ENCODE measurements at places on chromosomes 16 and 17.

- DNase-seq = no peak
These were observed 37.0 kb downstream of the MARF1 start for GRCh38 chr16:15605839-15606517.

- no peak for DNase-seq
These were observed 14.5 kb upstream of the MTSS2 start for GRCh38 chr16:70700101-70701020.

DNA sequence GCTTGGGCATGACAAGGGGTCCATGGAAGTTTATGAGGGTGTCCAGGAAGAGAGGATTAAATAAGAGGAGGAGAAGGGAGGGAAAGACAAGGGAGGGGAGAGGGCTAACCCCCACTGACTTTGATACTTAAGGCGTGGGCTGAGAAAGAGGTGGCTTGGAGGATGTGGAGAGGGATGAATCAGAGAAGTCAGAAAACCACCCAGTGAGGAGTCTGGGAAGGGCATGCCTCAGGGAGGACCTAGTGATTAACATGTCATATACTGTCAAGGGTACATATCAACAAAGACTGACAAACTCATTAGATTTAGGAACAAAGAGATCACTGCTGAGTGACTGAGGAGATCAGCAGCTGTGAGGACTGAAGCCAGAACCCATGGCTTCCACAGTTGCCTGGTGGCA lies 145.4 kb downstream of the IRX5 start:
- DNase-seq = no peak

GRCh38 chr16:24800586-24800985 lies 45.2 kb upstream of the SLC5A11 start:
- DNase-seq = no peak

DNA sequence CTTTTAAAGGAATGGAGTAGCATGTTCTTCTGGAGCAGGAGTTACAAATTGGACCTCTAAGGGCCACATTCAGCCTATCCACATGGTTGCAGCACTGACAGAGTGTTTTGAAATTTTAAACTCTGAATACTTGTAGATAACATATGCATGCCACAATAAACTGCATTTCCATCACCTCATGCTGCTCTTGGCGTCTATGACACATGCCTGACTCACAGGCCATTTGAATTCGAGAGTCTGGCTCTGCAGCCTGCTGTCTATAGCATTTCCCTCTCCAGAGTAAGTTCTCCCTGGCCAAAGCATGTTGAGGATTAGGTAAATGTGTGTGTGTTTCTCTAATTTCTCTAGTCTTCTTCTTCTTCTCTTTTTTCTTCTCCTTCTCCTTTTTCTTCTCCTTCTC lies 28.7 kb upstream of the MYOCD start:
- no peak for DNase-seq

- DNase-seq = no peak
These were observed 381.5 kb downstream of the CPPED1 start for GRCh38 chr16:12422233-12422632.

DNA sequence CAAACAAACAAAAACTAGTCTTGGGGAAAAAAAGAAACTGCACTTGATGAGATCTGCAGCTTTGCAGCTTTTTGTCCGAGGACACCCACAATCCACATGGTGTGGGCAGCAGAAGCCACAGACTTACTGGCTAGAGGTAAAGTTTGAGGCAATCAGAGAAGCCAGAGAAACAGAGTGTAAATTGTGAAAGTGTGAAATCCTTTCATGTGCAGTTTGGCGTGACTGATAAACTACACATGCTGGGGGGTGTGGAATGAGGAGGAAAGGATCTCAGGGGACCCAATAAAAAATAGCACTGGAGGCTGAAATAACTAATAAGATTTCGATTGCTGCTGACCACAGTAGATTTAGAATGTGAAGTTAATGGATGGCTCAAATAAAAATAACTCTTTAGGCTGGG lies 42.4 kb upstream of the HOXB13 start:
- DNase-seq = no peak

GRCh38 chr17:77892469-77893143 lies 65.9 kb upstream of the TNRC6C start:
- DNase-seq = no peak

- DNase-seq = no peak
These were observed 11.2 kb downstream of the P2RX1 start for GRCh38 chr17:3905017-3905520.

GRCh38 chr17:27368980-27369379 lies 75.1 kb downstream of the WSB1 start:
- no peak for DNase-seq

DNA sequence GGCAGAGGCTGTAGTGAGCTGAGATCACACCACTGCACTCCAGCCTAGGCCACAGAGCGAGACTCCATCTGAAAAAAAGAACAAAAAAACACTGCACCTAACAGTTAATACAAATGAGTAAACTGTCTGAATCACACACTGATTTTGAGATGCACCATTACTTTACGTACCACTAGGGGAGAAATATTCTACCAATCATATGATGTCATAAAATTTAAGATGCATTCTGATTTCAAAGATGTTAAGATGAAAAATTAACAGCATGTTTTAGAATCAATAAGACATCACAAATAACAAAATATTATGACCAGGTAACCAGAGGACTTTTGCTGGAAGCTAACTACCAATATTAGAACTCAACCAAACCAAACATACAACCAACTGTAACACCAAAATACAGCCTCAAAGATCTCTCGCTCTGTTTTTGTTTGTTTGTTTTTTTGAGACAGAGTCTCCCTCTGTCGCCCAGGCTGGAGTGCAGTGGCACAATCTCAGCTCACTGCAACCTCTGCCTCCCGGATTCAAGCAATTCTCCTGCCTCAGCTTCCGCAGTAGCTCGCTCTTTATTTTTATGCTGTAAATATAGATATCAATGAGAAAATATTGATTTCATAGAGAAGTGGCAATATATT lies 31.6 kb downstream of the GLG1 start:
- no peak for DNase-seq

GRCh38 chr17:73020110-73020509 lies 72.4 kb downstream of the SLC39A11 start:
- no peak for DNase-seq

- no peak for DNase-seq
These were observed 32.8 kb downstream of the MPHOSPH6 start for GRCh38 chr16:82136956-82137821.

- no peak for DNase-seq
These were observed 96.3 kb downstream of the WWOX start for GRCh38 chr16:78195797-78196196.

DNA sequence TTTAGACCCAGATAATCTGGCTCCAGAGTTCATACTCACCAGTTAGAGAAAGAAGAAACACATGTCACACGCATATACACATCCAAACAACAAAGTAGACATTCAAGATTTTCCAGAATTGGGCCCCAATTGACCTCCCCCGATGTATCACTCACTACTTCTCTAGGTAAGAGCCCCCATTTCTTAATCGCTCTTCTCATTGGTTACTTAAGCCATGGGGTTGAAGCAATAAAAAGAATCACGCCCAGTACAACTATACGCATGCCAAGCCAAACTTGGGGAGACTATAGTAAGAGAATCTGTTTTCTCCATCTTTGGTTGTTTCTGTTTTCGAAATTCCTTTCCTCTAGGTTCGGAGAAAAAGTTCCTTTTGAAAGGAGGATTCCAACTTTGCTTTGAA lies 565 bp downstream of the DDX52 start:
- DNase-seq = no peak

DNA sequence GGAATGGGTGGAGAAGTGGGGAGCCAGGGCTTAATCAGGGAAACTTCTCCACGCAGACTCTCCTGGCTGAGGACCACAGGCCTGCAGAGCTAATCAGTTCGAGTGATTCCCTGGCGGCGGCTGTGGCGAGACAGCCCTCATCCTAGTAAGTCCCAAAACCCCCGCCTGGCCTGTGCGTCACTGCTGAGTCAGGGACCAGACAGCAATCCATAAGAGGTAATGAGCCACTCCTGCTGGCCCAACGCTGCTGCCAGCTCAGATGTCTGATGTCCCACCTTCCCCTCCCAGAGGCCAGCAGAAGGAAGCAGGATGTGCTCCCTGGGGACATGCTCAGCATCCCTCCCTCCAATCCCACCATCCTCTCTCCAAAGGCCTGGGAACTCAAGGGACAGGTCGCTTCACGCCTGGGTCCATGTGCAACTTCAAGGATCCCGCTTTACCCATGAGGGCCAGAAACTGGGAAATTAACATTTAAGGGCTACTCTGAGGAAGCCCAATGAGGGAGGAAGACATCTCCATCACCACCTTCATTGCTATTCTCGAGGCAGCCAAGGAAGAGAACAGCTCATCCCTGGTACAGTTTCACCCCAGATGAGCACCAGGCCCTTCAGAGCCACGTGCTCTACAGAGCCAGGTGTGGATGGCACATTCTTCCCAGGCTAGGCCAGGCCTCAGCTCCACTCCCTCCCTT lies 7.9 kb downstream of the ACLY start:
- no peak for DNase-seq

DNA sequence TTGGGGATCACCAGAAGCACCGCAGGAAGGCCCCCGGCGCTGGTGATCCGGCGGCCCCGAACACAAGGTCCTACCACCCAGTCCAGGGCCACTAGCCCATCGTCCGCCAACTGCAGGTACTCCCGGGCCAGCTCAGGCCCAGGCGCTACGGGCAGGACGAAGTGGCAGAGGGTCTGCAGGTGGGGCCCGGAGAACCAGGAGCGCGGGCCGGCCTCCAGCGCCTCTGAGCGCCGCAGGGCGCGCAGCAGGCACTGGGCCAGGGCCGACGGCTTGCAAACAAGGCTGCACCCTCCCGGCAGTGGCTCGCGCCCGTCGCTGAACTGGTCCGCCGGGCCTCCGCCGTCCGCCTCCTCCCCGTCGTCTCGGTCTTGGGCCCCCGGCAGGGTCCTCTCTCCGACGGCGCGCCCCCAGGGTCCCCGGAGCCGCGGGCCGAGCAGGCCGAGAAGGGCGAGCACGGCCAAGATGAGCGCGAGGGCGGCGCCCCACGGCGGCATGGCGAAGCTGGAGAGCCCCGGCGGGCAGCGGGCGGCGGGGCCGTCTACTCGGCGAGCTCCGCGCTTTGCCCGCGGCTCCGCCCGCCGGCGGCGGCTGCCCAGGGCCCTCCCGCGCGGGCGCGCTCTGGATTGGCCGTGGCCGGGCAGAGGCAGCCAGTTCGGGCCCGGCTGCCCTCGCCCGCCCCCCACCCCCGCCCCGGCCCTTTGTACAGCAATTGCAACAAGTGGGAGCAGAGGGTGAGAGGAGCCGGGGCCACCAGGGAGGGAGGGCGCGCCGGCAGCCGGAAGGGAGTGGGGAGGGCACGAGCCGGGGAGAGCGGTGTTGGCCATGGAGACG lies at the start of gene ABHD15:
Gene ABHD15 (minus strand): TSS at position 565 of the 831 bp plus-strand sequence. CDS start 71 bp downstream, at position 494.
- DNase-seq = peak; percentile 81

DNA sequence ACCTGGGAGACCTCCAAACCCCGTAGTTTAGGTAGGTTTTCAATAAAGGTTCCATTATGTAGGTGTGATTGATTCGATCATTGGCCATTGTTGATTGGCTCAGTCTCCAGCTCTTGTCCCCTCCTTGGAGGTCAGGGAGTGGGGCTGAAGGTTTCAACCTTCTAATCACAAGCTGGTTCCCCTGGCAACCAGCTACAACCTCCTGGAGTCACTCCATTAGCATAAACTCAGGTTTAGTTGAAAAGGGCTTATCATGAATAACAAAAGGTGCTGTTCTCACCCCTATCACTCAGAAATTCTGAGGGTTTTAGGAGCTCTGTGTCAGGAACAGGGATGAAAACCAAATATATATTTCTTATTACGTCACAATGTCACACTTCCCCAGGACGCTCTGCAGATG lies 28.5 kb downstream of the TMEM132E start:
- DNase-seq = no peak

- DNase-seq = no peak
These were observed 16.5 kb upstream of the NF1 start for GRCh38 chr17:31078290-31078689.

DNA sequence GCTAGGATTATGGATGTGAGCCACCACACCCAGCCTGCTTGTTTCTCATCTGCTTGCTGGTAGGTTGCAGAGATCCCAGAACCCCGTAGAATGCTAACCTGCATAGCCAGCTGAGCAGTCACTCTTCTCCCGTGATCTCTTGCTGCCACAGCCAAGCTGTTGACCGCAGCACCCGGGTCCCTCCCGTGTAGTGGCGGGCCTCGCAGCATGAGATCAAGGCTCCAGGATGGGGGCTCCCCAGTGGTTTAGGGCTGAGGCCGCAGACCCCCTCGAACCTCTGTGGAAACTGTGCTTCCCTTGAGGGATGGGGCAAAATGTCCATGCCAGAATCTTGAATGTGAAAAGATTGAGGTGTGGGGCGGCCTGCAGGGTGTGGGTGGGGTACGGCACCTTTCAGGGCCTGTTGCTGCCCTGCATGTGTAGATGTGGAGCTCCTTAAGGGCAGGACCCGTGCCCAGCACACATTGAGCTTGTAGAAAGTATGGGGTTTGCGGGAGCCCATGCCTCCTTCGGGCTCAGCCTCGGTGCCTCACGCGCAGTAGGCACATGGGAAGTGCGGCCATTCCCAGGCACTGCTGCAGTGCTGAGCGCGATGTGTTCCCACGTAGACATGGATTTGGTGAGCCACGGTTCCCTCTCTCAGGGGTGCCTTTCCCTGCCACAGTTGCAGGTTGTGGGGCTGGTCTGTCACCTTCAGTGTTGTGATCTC lies 99.9 kb downstream of the BANP start:
- no peak for DNase-seq

- DNase-seq = no peak
These were observed 557.7 kb downstream of the MAF start for GRCh38 chr16:79042886-79043285.

DNA sequence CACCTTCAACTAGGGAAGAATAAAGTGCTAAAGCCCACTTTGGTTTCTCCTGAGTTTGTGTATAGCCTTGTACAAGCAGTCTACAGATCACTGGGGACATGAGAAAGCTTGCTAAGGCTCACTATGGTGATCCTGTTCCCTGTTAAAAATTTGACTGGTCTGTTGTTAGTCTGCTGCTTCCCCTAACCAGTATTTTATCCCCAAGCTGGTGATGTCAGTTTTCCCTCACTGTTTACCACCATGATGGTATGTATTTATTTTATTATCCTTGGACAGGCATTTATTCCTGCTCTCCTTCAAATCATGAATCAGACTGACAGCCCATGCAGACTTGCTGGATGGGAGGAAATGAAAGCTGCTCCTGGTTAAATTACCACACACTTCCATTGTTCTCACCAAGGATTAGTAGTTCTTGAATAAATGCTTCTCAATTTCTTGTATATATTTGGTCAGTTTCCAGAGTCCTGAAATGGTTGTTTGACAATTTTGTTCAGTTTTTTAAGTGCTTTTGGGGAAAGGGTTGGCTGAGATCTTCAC lies 99.6 kb downstream of the CA4 start:
- no peak for DNase-seq

GRCh38 chr17:77438241-77439188 lies 297.7 kb downstream of the SEC14L1 start:
- DNase-seq = no peak
